ENCODE measurements at places on chromosomes 6 and 20. TPM values are rescaled to one million over a fixed set of nuclear protein-coding genes. Genes with fewer than 3 reads are reported as not detected.

Gene ERVFRD-1
- total RNA-seq: 0.12 TPM

Gene PTPRK
- total RNA-seq: 79.1 TPM

Gene HLA-DRB5
- not detected for total RNA-seq

Gene C20orf144
- 0.11 TPM for total RNA-seq

Gene OR2H1
- total RNA-seq: not detected

Gene RSPH9
- 1.2 TPM for total RNA-seq

Gene LY6G5B
- 3.4 TPM for total RNA-seq

Gene OPRL1
- 1.1 TPM for total RNA-seq

Gene PLA2G7
- not detected for total RNA-seq

Gene LTB
- not detected for total RNA-seq

Gene PBOV1
- not detected for total RNA-seq

Gene ANKRD6
- 2.0 TPM for total RNA-seq

Gene OPRM1
- total RNA-seq: not detected

Gene SLC22A7
- total RNA-seq: not detected

Gene PPP1R14C
- total RNA-seq: 1.9 TPM

Gene RAD21L1
- total RNA-seq: not detected

Gene TRDN
- total RNA-seq: not detected

Gene ZNF391
- total RNA-seq: 1.7 TPM

Gene RIMS4
- not detected for total RNA-seq

Gene BTN1A1
- total RNA-seq: not detected

Gene SOX18
- 0.12 TPM for total RNA-seq

Gene CDH22
- under 0.01 TPM for total RNA-seq

Gene HTR1E
- total RNA-seq: under 0.01 TPM

Gene COL12A1
- 765 TPM for total RNA-seq

Gene NOX3
- not detected for total RNA-seq

Gene NNAT
- total RNA-seq: 1.2 TPM

Gene SUMO4
- 1.00 TPM for total RNA-seq

Gene TBC1D22B
- 6.7 TPM for total RNA-seq

Gene SLC17A3
- not detected for total RNA-seq

Gene LY6G6C
- not detected for total RNA-seq

Gene SIRT5
- total RNA-seq: 5.9 TPM

Gene TRAPPC3L
- not detected for total RNA-seq

Gene GPLD1
- 0.87 TPM for total RNA-seq

Gene ATP6V1G2
- total RNA-seq: 2.0 TPM

Gene TPMT
- total RNA-seq: 27.4 TPM

Gene SLC4A11
- 0.75 TPM for total RNA-seq

Gene SLC22A2
- 0.12 TPM for total RNA-seq

Gene BTNL2
- total RNA-seq: not detected

Gene SLC29A1
- total RNA-seq: 11.4 TPM

Gene PKIB
- 3.8 TPM for total RNA-seq

Gene FAM209B
- total RNA-seq: not detected

Gene PRSS35
- total RNA-seq: 3.2 TPM

Gene FNDC1
- under 0.01 TPM for total RNA-seq

Gene ACOT13
- total RNA-seq: 7.6 TPM

Gene PAK5
- total RNA-seq: not detected

Gene EMILIN3
- under 0.01 TPM for total RNA-seq
